ENCODE measurements at places on chromosomes 2 and 18.

DNA sequence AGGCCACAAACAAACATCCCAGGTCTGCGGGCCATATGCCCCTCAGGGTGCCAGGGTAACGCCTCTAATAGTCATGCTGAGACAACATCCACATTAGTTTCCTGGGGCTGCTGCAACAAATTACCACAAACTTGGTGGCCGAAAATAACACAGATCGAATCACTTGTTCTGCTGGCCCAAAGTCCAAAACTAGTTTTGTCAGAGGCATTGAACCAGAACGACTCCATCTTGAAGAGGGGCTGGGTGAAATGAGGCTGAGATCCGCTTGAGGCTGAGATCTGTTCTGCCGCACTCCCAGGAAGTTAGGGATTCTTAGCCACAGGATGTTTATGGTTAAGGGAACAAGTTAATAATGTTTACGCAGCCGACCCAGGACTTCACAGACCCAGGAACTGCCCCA lies 66.7 kb downstream of the COPS8 start:
- DNase-seq = no peak

- DNase-seq = no peak
These were observed 107.5 kb downstream of the GULP1 start for GRCh38 chr2:188399159-188399558.

DNA sequence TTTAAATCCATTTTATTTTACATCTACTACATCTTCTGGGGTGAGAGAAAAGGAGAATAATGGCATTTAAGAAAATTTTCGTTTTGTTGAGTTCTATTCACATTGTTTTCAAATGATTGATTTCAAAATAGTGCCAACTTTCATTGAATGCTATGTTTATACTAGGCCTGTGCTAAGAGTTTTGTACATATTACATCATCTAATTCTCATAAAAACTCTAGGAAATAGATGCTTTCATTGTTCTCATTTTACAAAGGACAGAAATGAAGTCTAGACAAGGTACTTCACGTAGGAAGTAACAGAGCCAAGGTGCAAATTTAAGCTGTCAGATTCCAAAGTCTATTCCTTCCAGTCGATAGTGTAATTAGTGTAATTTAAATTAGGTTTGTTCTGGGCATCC lies 402.8 kb upstream of the UBE2E3 start:
- no peak for DNase-seq

DNA sequence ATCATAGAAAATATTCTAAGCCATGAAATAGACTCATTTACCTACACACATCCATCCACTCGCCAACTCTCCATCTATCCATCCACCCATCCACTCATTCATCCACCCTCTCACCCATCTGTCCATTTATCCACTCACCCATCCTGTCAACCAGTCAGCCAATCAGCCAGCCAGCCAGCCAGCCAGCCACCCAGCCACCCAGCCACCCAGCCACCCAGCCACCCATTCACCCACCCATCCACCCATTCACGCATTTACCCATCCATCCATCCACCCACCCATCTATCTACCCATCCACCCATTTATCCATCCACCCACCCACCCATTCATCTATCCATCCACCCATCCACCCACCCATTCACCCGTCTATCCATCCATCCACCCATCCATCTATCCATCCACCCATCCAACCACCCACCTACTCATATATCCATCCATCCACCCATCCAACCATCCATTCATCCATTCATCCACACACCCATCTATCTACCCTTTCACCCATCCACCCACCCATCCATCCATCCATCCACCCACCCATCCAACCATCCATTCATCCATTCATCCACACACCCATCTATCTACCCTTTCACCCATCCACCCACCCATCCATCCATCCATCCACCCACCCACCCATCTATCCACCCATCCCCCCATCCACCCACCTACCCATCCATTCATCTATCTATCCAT lies 185.1 kb downstream of the LOXHD1 start:
- no peak for DNase-seq

GRCh38 chr18:57352271-57352701 lies at the start of gene ST8SIA3:
TSS of gene ST8SIA3 (plus strand) at chr18:57352557. CDS start at chr18:57352847, 290 bp downstream.
- DNase-seq = no peak

- no peak for DNase-seq
These were observed 1.1 kb upstream of the SNED1 start for GRCh38 chr2:240997141-240997855.

- DNase-seq = no peak
These were observed 15.6 kb downstream of the SLC4A3 start for GRCh38 chr2:219643084-219643473.

DNA sequence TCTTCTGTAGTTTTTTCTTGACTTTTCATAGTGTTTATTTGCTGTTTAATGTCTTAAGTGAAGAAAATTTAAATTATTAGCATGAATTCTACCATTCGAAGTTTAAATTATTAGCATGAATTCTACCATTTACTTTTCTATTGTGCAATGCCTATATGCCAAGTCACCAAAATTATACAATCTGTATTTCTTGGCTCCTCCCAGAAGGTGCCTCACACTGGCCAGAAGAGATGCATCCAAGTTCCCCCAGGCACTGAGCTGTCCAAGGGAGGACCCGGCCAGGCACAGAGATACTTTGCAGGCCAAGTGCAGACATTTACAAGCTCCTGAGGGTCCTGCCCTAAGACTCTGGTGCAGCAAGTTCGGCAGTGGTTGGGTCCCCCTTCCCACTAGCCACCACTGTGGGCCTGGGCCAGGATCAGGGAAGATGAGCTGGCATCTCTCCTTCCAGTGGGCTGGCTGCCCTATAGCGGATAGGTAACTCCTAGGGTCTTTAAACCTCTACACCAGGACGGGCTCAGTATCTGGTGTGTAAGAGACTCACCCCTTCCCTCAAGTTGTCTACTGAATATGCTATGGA lies 31.3 kb downstream of the TMEM247 start:
- DNase-seq = no peak

DNA sequence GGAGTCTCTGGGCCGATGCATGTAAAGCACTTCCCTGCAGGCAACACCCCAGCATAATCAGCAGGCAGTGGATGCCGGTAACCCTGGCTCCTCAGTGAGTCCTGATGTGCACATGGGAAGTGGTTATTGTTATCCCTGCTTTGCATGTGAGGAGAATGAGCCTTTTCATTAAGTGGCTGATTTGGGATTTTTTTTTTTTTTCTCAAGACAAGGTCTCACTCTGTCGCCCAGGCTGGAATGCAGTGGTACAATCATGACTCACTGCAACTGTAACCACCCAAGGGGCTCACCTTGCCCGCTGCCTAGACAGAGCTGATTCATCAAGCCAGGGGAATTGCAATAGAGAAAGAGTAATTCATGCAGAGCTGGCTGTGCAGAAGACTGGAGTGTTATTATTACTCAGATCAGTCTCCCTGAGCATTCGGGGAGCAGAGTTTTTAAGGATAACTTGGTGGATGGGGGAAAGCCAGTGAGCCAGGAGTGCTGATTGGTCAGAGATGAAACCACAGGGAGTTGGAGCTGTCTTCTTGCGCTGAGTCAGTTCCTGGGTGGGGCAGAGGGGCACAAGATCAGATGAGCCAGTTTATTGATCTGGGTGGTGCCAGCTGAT lies 95.4 kb downstream of the SOCS6 start:
- DNase-seq = no peak

DNA sequence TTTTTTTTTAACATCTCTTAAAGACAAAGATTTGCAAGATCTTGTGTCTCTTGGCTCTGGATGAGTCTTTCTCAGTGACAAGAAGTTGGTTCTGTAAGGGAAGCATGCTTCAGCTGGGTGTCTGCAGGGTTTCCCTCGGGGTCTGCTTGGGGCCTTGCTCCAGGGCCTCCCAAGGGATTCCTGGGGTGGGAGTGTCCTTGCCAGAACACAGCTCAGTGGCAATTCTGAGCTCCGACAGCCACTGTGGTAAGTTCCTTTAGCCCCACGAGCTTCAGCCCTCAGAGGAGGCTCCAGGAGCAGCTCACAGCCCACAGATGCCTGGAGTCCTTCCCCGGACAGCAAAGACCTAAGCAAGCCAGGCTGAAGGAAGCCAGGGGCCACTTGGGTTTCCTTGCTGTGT lies 52.4 kb downstream of the EMX1 start:
- no peak for DNase-seq

DNA sequence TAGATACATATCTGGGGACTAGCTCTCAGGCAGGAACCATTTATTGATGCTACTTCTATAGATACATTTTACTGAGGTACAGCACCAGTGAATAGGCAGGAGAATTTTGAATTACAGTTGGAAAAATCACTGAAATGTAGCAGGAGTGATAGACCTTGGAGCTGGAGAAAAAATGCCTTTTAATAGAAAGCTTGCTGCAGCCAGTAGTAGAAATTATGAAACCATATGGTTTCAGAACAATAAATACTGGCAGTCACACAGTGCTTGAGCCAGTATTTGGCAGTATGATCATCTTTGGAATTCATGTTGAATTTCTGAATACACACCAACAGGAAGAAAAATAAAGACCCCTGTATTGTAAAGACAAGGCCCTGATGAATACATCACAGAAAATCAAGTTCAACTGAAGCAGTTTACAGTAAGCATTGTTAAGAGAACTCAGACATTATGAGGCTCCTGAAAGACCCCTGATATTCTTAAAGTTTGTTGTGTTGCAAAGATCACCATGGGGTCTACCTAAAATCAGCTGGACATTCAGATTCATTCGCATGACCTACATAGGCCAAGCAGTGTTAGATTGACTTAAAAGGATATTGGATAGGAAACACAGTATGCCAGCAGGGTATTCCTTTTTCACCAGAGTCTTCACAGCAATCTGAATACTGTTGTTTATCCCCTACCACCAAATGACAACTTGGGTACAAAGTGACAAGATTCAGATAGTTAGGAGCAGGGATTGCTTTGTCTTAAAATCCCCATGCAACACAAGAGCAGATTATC lies 139.0 kb downstream of the EHBP1 start:
- no peak for DNase-seq

GRCh38 chr2:118632921-118633320 lies 214.5 kb downstream of the EN1 start:
- no peak for DNase-seq

DNA sequence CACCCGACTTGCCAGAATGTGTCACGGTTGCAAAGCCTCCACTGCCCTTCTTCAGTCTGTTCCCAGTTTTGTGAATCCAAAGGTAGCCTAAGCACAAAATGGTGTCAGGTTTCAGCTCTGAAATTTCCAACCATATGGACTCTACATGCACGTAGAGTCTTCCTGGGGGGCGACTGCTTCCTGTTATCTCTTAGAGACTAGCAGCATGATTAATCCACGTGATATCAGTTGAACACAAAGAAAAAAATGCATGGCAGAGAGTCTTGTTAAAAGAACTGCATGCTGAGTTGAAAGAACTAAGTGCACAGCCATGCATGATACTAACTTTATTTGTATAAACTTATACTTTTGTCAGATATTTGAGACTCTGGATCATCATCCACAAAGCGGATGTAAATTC lies 404.4 kb downstream of the SOCS6 start:
- DNase-seq = no peak

DNA sequence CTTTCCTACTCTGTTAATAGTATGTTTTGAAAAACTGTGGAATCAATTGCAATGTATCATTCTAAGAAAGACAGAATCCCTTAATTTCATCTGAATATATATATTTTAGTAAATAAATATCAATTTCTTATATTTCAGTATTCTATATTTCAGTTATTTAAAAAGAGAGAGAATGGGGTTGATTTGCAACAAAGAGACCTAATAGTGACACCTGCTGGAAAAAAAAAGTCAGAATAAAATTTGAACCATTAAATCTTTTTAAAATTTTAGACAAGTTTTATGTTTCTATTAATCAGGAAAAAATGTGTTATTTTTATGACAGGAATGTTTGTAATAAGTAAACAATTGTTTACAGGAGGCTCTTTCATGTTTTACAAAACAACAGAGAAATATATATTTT lies 20.7 kb upstream of the CCNT2 start:
- DNase-seq = no peak

DNA sequence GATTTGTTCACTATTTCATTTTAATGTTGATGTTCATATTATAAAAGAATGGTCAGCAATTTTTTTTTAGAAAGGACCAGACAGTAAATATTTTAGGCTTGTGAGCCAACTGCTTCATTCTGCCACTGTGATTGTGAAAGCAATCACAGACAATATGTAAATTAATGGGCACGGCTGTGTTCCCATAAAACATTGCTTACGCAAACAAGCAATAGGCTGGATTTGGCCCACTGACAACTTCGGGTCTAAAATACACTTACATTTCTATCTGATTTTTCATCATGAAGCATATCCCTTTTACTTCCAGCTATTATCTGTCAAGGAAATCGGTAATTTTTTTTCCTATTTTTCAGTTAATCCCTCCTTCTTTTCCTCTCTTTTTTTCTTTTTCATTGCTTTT lies 182.2 kb upstream of the CDH2 start:
- DNase-seq = no peak

- DNase-seq = no peak
These were observed 814 bp downstream of the FZD7 start for GRCh38 chr2:202034249-202035088.

- no peak for DNase-seq
These were observed 1.5 kb upstream of the UGP2 start for GRCh38 chr2:63840081-63840784.

GRCh38 chr2:40311026-40311425 lies 140.9 kb downstream of the SLC8A1 start:
- no peak for DNase-seq

- DNase-seq = no peak
These were observed 12.2 kb downstream of the LONRF2 start for GRCh38 chr2:100309973-100310719.

DNA sequence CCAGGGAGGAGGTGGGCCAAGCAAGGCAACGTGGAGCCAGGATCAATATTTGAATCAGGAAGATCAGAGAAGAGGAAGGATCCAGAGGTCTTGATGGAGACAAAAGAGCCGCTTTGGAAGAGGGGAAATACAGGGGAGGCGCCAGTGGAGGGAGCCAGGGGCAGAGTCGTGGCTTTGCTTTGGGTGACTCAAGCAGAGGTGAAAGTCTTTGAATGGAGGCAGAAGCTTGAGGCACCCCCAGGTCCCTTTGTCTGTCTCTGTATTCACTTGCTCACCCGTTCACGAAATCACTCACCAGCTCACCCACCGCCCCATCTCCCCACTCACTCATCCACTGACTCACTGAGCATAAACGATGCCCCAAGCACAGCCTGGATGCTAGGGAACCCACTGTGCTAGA lies 134.1 kb downstream of the ACOXL start:
- no peak for DNase-seq

GRCh38 chr2:120044336-120044735 lies 31.5 kb downstream of the EPB41L5 start:
- no peak for DNase-seq

- DNase-seq = no peak
These were observed 660.7 kb upstream of the CNTNAP5 start for GRCh38 chr2:123364243-123364896.

GRCh38 chr2:232621186-232621585 lies 12.2 kb upstream of the EFHD1 start:
- DNase-seq = no peak

DNA sequence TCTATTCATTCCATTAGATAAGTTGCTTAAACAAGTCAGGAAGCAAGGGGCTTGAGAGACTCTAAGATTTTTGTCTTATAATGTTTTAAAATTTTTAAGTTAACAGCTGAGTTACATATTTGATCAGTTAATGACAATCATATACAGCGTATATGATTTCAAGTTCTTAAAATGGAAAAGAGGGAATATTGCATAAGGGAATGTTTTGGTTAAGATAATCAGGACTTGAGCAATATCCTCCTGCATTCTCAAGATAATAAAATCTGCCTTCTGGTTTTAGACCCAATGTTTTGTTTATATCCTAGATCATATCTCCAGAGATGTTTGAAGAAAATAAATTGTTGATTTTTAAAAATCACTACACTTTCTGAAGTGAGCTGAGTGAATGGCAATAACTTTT lies 13.4 kb upstream of the DYNC1I2 start:
- no peak for DNase-seq

- no peak for DNase-seq
These were observed 470.4 kb downstream of the IRS1 start for GRCh38 chr2:226329180-226329579.
